ENCODE measurements at places on chromosomes 7 and 10. TPM values are rescaled to one million over a fixed set of nuclear protein-coding genes. Genes with fewer than 3 reads are reported as not detected.
A peak's percentile ranks its signal among the peaks of the same experiment; 100 is the strongest.

- DNase-seq = no peak
These were observed 360.7 kb upstream of the MYO3A start for GRCh38 chr10:25573316-25573715.

- DNase-seq = no peak
These were observed 77.5 kb downstream of the FOXL3 start for GRCh38 chr7:367351-367901.

- DNase-seq = no peak
These were observed 271.7 kb downstream of the TWIST1 start for GRCh38 chr7:18845700-18846099.

GRCh38 chr10:11712744-11713143 is 29.4 kb upstream of the ECHDC3 start:
- no peak for DNase-seq

Gene ZNF503
- 42.3 TPM for total RNA-seq

- DNase-seq = no peak
These were observed 139.1 kb downstream of the XPNPEP1 start for GRCh38 chr10:109784236-109784635.

DNA sequence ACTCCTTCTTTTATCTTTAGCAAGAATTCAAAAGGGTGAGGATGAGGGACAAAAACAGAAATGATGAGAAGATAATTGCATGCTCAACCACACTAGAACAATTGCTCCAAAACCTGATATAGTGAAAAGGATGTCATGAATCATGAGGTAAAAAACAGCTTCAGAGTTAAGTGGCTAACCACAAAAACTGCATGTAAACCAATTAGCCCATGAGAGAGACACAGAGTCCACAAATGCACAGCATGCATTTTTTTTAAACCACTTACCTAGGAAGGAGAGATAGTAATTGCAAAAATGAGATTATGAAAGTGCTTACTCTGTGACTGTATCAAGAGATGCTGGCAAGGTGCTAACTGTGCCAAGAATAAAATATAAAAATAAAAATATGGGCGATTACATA is 132.9 kb downstream of the MBL2 start:
- DNase-seq = no peak

- DNase-seq = no peak
These were observed 884 bp upstream of the SAP25 start for GRCh38 chr7:100574362-100575205.

- no peak for DNase-seq
These were observed 207.5 kb downstream of the BBS9 start for GRCh38 chr7:33336820-33337219.

DNA sequence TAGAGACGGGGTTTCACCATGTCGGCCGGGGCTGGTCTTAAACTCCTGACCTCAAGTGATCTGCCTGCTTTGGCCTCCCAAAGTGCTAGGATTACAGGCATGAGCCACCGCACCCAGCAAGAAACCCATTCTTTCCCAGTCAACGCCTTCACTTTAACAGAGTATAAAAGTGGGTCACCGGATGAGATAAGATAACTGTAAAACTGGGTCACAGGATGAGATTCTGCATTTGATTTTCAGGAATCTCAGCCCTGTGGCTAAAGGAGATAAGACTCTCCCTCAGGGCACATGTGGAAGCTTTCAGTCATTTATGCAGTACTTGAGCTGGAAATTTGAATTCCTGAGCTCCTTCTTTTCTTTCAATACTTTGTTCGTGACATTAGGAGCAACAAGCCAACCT is 70.8 kb downstream of the LRRC17 start:
- DNase-seq = no peak

- DNase-seq = no peak
These were observed 157.5 kb downstream of the SLIT1 start for GRCh38 chr10:97028126-97028831.

Gene PRSS1
- total RNA-seq = 16.9 TPM

Gene SEMA3D
- total RNA-seq = 18.5 TPM

Gene LDB3
- 59.5 TPM for total RNA-seq

DNA sequence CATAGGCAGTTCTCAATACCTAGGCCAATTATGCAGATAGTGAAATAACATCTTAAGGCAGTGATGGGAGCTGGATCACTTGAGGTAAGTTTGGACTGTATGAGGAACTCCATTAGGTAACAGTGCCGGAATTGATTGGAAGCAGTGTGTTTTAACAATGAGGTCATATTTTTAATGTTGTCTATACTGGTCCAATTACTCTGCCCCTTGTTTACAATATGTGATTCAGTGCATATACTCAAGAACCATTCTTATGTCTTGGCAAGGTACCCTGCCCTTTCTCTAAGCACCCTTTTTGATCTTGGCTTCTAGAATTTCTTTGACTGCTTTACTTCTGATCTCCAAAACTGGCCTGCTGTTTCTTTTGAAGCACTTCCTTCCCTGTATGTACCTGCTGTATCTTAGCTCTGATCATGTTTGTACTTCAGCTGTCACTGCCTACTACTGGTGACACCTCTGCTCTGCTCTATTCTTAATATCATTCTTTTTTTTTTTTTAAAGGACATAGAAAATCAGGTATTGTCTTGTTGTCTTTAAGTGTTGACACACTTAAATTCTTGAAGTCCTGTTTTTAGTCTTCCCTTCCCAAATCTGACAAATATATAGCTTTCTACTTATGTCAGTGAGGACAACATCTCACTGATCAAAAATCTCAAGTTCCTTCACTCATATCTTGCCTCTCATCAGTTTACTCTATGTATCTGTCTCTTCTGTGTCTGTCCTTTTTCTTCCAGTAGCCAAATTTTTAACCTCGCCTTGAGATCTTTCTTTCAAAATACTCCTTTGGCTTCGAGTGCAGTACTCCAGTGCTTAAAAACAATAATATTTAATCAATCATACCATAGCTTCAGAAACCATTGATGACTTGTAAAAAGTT is 46.4 kb upstream of the RPA3 start:
- DNase-seq = no peak

DNA sequence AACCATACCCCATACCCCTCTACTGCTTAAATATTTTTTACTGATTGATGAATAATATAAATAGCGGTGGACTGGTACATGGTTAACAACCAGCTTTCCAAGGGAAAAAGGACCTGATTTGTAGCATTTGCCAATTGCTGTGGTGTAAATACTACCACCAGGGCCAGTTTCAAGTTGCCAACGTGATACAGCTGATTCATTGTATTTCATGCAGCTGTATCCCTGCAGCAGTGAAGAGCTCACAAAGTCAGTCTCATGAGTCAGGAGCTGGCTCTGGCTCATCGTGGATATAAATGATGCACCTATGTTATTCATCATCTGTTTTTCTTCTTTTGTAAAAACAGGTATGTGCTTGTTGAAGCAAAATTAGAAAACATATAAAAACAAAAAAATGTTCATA is 15.2 kb downstream of the CALML5 start:
- DNase-seq = no peak

GRCh38 chr7:91265693-91266066 is 1.4 kb downstream of the FZD1 start:
- DNase-seq = no peak

Gene MYOF
- 138 TPM for total RNA-seq

Gene ASNS
- 21.9 TPM for total RNA-seq

Gene OR2A14
- not detected for total RNA-seq

DNA sequence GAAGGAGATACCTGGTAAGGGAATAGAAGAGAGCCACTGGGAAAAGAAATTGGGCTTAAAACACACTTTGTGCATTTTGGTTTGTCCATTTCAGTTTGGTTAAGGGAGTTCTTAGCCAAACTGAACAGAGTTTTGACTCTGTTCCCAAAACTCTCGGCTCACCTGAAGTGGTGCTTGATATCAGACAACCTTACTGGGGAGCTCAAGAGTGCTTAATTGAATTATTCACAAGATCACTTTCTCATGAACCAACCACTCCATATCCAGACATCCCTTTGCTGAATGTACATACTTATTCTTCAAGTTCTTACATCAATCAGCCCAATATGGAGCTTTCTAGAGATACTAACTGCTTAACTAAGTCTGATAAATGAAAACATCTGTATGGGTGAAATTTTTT is 413.1 kb downstream of the GRM8 start:
- DNase-seq = no peak

- DNase-seq = no peak
These were observed 97.7 kb upstream of the ZPBP start for GRCh38 chr7:50190776-50191175.

DNA sequence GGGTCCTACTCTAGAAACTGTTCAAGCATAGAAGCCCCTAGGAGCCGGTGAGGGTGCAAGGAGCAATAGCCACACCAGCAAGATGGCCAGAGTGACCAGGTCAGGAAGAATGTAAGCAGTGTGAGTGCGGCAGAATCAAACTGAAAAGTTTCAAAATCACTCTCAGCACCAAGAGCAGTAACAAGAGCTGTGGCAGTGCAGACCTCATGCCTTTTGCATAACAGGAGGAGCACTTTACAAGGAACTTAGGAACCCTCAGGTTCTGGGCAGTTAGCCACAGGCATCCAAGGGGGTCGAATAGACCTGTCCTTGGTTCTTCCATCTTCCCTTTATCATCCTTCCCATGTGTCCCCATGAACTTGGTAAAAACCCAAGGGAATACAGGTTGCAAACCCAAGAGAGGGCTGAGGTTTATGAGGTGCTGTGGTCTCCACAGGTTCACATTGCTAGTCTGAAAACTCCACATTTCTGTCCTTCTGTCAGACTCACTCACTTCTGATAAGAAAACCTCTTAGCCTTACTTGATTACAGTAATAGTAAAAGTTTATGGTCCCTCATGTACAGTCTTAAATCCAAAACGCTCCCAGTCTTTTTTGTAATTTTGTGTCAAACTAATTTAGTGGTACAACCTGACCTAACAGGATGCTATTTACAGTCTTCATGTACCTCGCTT is 78.4 kb downstream of the PON1 start:
- DNase-seq = no peak

- no peak for DNase-seq
These were observed 207.3 kb upstream of the LRGUK start for GRCh38 chr7:133919810-133920209.

Gene PIK3AP1
- total RNA-seq = 20.2 TPM

- DNase-seq = no peak
These were observed 142.2 kb downstream of the AGMO start for GRCh38 chr7:15419596-15419995.

Gene ERLIN1
- total RNA-seq = 9.3 TPM

GRCh38 chr7:76330673-76331072 is 28.1 kb downstream of the YWHAG start:
- DNase-seq = no peak

DNA sequence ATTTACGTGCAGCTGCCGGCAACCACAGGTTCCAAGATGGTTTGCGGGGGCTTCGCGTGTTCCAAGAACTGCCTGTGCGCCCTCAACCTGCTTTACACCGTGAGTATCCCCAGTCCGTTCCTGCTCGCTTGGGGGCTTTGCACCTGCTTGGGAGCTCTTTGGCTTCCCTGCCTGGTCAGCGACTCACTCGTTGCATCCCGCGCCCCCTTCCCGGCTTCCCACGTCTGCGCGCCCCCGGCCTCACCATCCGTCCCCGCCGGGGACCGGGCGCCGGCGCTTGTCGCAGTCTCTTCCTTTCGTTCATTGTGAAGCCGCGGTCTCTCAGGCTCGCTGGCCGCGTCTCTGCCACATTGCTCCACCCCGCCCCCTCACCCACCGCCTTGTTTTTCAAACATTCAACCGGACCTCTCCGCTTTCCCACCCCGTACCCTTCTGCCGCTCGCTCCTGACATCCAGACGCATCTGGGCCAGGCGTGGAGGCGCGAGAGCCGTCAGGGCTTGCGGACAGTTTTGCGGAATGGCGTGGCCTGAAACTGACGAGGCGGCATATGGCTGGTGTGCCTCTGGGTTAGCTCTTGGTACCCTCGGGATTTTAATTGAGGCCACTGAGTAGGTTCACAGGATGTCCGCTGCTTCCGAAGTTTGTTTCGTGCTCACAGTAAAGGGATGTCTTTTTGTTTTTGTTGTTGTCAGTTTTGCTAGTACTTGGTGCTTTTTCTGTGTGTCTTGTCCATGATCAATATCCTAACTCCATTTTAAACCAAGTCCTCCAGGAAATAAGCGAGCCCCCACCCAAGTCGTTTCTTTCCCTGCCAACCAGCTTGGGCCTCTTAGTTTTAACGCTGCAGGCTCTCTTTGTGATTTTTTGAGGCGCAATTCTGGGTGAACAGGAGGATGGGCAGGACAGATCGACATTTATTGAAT is 639 bp downstream of the TSPAN13 start:
- no peak for DNase-seq

Gene RBAK
- total RNA-seq = 15.9 TPM

DNA sequence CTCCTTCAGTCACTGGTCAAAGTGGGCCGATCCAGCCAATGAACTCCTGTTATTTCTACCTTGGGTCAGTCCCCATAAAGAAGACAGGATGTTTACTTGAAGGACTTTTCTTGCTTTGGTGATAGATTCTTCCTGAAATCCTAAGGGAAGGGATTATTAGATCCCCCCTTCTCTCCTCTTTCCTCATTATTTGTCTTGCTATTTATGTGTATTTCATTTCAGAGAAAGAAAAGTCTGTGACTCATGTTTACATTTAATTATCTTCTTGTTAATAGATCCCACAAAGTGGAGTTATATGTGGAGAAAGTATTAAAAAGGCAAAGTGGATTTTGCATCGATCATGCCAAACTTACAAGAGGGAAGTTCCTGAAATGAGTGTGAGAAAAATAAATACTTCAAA is 341.5 kb downstream of the PHTF2 start:
- no peak for DNase-seq

Gene EPO
- total RNA-seq = not detected

Gene PRPS1L1
- not detected for total RNA-seq

- peak; percentile 50 for DNase-seq
These were observed at the start of gene NSUN5 for GRCh38 chr7:73308665-73309214. Gene NSUN5, minus strand, starts transcription at chr7:73308826. Its CDS starts 36 bp downstream, at chr7:73308790.

GRCh38 chr7:80604436-80604835 is 34.0 kb upstream of the CD36 start:
- DNase-seq = no peak

- DNase-seq = no peak
These were observed 102.7 kb downstream of the ZNF248 start for GRCh38 chr10:37754538-37755323.

DNA sequence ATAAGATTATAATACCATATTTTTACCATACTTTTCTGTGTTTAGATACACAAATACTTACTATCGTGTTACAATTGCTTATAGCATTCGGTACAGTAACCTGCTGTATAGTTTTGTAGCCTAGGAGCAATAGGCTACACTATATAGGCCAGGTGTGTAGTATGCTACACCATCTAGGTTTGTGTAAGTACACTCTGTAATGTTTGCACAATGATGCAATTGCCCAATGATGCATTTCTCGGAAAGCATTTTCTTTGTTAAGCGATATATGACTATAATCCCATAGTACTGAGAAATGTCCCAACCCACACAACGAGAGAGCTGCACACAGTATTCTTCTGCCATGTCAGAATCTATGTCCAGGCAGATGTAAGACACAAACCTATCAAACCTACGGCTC is 160.0 kb downstream of the NEBL start:
- DNase-seq = no peak

DNA sequence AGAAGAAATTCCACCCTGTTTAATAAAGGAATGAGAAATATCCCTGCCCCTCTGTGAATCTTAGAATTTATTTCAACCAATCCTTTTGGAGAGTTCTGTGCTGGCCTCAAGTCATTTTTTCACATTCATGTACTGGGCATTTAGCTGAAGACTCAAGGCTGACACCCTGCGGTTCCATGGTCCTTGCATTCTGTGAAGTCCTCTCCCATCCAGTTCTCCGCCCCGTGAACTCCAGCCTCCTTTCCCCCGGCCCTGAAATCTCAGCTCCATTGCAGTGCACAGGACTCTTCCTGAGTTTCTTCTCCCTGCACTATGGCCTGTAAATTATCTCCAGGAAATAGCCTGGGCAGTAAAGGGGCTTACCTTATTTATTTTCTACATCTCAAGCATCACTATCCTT is 183.0 kb upstream of the KCND2 start:
- no peak for DNase-seq

All from thoracic aorta (tissue), 2 donors.